Smooth muscle cell of the coronary artery (primary cell): ENCODE measurements at places on chromosomes 6 and 20. TPM values are rescaled to one million over a fixed set of nuclear protein-coding genes. Genes with fewer than 3 reads are reported as not detected.

C20orf144 gene
- total RNA-seq = 0.15 TPM in 1 of 2 replicates, not detected in the other

SPATA25 gene
- total RNA-seq = 0.12 and 0.60 TPM in 2 replicates

ZC3H12D gene
- 0.23 TPM in 1 of 2 replicates, not detected in the other for total RNA-seq

RSPH4A gene
- under 0.01 and 0.08 TPM in 2 replicates for total RNA-seq

COX4I2 gene
- total RNA-seq = 0.08 TPM in 1 of 2 replicates, not detected in the other

SNPH gene
- 6.8 and 7.1 TPM in 2 replicates for total RNA-seq

LHFPL5 gene
- not detected in 2 replicates for total RNA-seq

COL19A1 gene
- total RNA-seq = 1.2 TPM in 1 of 2 replicates, not detected in the other

JPH2 gene
- total RNA-seq = 0.23 and 1.1 TPM in 2 replicates

LAMP5 gene
- total RNA-seq = 0.15 TPM in 1 of 2 replicates, not detected in the other

BPIFB2 gene
- total RNA-seq = not detected in 2 replicates

HLA-DQB1 gene
- total RNA-seq = not detected in 2 replicates

ESF1 gene
- total RNA-seq = 11.3 and 37.3 TPM in 2 replicates

TMEM244 gene
- total RNA-seq = not detected in 2 replicates

GINS1 gene
- 1.3 and 3.2 TPM in 2 replicates for total RNA-seq

OPN5 gene
- total RNA-seq = not detected in 2 replicates

FGD2 gene
- not detected in 2 replicates for total RNA-seq

EEF1E1 gene
- 13.3 and 36.2 TPM in 2 replicates for total RNA-seq

WFDC5 gene
- total RNA-seq = not detected in 2 replicates

RAB44 gene
- under 0.01 TPM in 1 of 2 replicates, not detected in the other for total RNA-seq

BEND6 gene
- total RNA-seq = 5.6 and 6.1 TPM in 2 replicates

ADGB gene
- total RNA-seq = not detected in 2 replicates

PACSIN1 gene
- not detected in 2 replicates for total RNA-seq

TCF21 gene
- total RNA-seq = 3.5 and 9.9 TPM in 2 replicates

SLC22A16 gene
- total RNA-seq = not detected in 2 replicates

C6orf58 gene
- total RNA-seq = not detected in 2 replicates

PI16 gene
- total RNA-seq = under 0.01 and 18.0 TPM in 2 replicates

NOTCH4 gene
- 0.82 and 1.5 TPM in 2 replicates for total RNA-seq

TBXT gene
- not detected in 2 replicates for total RNA-seq

TMEM14A gene
- total RNA-seq = 13.0 and 26.0 TPM in 2 replicates

KCNG1 gene
- 4.1 and 6.8 TPM in 2 replicates for total RNA-seq

SIGLEC1 gene
- total RNA-seq = not detected in 2 replicates

MAFB gene
- 0.23 and 3.2 TPM in 2 replicates for total RNA-seq
